Fibroblast of upper back skin (primary cell): ENCODE measurements at places on chromosomes 1 and 21.

DNA sequence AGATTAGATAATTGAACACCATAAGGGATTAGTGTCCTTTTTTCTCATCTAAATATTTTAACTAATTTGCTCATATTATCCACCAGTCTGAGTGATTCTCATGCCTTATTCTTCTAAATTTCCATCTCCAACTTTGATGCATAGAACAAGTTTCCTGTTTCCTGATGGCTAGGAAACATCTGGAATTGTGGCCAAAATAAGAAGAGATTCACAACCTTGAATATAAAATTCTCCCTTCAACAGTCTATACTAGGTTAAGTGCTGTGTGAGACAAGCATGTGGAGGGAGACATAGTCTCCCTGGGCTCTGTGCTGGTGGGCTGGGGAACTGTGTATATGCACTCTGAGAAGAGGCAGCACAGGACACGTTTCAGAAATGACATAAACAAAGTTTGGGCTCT lies 21.6 kb upstream of the ROR1 start:
- DNase-seq = no peak

DNA sequence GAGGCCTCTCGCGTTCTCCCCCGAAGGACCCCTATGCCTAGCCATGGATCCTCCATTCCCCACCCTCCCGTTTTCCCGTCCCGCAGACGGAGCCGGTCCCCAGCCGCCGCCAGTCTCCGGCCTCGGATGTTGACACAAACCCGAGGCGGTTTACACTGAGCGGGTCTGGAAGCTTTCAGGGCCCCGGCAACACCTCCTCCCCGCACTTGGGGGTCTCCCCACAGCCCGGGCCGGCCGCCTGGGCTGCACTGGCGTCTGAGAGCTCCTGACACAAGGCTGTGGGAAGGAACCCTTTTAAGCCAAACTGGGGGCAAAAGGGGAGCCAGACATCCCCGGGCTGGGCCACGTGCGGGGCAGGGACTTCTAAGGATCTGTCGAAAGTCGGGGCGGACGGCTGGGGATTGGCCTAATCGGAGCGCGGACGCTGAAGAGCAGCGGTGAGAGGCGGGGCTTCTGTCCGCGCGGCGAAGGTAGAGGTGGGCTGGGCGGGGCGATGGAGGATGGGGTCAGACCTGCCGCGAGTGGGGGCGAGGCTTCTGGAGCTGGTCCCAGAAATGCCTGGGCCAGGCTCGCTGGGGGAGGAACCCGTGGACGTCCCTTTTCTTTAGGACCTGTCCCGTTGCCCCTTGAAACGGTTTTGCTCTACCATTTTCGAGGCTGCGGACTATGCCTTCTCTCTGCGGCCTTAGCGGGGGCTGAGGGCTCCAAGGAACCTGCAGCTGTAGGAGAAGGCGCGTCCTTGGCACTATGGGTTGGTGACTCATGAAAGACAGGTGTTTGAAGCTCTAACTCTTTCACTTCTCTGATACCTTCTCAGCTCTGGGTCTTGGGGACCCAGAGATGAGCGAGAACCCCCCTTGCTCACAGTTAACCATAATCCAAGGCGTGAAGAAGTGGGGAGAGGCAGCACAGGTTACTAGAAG lies 1.2 kb upstream of the HPCAL4 start:
- no peak for DNase-seq

DNA sequence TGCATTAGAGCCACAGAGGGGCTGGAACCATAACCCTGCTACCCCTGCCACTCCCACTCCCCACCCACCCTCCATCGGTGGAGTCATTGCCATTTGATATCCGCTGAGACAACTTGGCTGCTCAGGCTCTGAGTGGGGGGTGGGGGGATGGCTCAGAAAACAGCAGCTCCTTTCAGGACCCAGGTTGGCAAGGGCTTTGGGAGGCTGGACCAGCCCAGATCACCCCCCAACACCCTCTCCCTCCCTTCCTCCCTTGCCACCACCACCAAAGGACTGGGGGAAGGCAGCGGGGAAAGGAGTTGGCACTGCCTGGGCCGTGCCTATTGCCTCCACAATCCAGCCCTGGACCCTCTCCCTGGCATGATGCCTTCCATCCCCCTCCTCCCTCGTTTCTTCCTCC lies 1.7 kb downstream of the KCNJ10 start:
- DNase-seq = no peak

DNA sequence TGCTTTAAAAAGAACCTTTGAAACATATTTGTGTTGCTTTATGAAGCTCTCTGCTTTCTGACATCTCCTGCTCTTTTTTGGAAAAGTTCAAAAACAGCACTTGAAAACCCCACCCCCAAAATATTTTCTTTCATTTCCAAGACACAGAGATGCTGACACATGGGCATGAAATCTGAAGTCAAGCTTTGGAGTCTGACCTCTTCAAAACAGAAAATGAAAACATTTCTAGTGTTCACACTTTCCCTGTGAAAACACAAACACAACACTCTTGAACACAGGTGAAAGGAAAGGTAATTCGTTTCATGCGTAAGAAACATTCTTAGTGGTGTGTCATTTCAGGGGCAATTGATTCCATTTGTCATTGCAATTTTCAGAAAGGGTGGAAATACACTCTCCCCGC lies 10.8 kb downstream of the NGF start:
- DNase-seq = peak; percentile 43

GRCh38 chr1:246597340-246597739 lies 31.1 kb downstream of the CNST start:
- DNase-seq = peak; percentile 53

DNA sequence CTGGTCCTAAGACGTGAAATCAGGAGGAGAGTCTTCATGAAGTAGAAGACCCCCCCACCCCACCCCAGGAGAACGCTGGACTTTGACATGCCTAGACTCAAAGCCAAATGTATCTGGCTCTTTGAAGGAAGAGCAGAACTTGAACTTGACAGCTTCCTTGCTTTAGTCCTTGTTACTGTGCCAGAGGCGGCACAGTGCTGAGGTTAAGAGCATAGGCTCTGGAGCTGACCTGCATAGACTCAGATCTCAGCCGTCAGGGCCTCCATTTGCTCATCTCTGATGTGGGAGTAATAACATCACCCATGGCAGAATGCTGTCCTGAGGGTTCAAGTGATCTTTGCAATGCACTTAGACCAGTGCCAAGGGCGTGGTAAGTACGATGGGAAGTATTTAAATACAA lies 39.0 kb downstream of the COL6A1 start:
- no peak for DNase-seq

- no peak for DNase-seq
Measured at GRCh38 chr1:20964540-20965484, 177.7 kb upstream of the HP1BP3 start.

GRCh38 chr1:27609210-27609555 lies 5.2 kb upstream of the AHDC1 start:
- DNase-seq = no peak

DNA sequence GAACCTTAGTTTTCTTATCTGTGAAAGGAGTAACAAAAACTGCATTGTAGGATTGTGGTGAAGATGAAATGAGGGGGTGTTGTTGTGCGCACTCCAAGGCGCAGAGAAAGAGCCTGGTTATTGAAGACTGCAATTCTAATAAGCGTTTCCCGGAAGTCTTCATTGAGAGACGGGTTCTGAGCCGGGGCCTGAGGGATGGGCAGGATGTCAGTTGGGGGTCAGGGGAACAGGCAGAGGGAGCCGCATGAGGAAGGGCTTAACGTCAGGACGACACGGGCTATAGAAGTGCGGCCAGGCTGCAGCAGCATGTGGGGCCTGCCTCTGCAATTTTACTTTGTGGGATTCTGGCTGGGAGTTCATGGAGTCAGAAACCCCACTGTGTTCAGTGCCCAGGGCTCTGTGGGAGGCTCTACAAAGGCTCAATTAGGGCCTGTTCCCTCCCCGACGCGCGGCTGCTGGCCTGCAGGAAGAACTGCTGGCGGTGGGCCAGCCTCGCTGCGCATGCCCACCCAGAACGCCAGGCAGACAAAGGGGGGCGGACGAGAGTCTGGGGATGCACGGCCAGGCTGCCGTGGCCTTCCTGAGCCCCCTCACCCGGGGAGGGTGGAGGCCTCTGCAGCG lies 20.7 kb downstream of the TRIM62 start:
- DNase-seq = peak; percentile 75

DNA sequence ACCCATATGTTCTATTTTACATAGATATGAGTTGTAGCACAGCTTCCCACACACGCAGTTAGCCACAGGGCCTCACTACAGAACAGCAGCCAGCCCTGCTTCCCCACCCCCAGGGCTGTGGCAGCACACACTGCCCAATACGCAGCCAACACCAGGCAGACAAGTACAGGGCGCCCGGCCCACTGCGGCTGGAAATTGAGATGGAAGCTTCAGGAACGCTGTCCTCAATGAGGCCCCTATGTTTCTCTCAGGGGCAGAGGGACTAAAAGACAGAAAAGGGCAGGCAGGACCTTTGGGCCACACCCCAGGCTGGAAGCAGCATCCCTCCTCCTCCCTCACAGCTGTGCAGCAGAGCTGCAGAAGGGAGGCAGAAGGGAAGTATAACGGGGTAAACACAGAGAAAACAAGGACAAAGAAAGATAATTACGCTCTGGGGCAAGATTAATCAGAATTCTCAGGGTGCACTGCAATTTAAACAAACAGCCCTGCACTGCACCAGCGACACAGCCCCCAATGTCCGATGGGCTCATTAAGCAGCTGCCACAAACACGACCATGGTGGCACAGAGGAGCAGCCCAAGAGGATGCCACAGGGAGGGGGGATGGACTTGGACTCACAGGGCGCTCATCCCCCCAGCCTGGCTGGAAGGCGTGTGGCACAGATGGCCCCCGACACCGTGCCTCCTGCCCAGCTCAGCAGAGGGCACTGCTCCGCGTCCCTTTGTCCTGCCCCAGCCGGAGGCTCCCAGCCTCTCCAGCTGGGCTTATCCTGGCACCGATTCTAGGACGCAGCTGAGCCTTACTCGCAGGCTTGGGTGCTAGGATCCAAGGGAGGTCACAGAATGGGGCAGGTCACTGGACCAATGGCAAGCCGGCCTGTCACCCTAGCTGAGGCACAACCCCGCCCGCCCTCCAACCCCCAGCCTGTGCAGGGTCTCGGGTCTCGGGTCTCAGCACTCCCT lies 14.2 kb downstream of the WDR4 start:
- DNase-seq = no peak

GRCh38 chr1:102550729-102551384 lies 554.1 kb upstream of the OLFM3 start:
- DNase-seq = peak; percentile 9

GRCh38 chr1:116409751-116410191 lies 36.7 kb downstream of the ATP1A1 start:
- no peak for DNase-seq

GRCh38 chr1:68322837-68323687 lies 90.7 kb upstream of the WLS start:
- DNase-seq = peak; percentile 59

DNA sequence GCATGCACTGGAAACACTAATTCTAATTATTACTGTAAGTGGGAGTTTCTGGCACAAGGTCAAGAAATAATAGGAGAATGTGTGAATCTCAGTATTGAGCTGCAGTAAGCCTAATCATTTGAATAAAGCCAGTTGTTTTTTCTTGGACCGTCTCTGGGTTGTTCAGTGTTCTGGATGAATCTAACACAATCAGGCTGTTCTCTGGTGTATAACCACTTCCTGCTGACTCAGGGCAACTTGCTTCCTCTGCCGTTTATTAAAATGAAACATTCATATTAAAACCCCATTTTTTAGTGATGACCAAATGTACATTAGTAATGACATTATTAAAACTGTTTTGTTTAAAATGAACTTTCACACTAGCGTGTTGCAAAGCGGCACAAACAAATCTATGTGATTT lies 273.1 kb upstream of the SNX7 start:
- peak; percentile 86 for DNase-seq

- DNase-seq = no peak
Measured at GRCh38 chr1:9111957-9112356, 16.9 kb downstream of the GPR157 start.

DNA sequence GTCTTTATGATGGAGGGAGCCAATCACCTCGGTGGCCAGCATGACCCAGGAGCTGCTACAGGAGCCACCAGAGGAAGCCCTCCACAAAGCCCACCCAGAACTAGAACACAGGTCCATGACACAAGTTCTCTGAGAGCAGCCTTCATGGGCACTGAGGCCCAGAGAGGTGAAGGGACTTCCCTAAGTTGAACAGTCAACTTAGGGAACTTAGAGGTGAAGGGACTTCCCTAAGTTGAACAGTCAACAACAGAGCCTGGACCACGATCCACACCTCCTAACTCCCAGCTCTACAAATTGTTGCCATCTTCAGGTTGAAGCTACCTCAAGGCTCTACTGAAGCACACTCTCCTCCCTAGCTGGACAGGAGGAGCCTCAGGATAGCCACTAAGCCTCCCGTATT lies 132.7 kb downstream of the CCDC185 start:
- no peak for DNase-seq

- DNase-seq = no peak
Measured at GRCh38 chr1:31803610-31804009, 12.2 kb downstream of the SPOCD1 start.

- no peak for DNase-seq
Measured at GRCh38 chr1:155179112-155180031, 5.7 kb downstream of the TRIM46 start.
